ENCODE measurements at places on chromosomes 13 and 19.

GRCh38 chr13:106710266-106710665 lies 142.3 kb upstream of the ARGLU1 start:
- DNase-seq: no peak

DNA sequence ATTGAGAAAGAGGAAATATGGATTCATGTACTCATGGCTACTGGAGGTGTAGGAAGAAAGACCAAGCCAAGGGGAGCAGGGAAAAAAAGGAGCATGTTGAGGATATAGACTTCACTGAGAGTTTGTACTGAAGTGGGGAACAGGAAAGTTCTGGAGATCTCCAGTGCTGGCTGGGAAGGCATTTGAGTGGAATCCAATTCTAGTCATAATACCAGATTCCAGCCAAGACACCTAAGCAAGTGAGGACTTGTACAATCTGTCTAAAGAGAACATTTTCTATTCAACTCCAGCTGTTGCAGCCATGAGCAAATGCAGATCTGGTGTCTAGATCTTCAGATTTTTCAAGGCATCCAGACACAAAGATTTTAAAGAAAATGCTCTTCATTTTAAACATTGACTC lies 412.5 kb downstream of the OXGR1 start:
- no peak for DNase-seq

- no peak for DNase-seq
Observed at GRCh38 chr19:10044390-10044789, 31.1 kb downstream of the RDH8 start.

DNA sequence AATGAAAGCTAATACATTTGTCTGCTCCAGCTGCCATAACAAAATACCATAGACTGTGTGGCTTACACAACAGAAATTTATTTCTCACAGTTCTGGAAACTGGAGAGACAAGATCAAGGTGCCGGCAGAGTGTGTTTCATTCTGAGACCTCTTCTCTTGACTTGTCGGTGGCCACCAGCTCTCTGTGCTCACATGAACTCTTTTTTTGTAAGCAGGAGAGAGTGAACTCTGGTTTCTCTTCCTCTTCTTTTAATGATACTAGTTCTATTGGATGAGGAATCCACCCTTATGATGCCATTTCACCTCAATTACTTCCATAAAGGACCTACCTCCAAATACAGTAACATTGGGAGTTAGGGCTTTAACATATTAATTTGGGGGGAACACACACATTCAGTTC lies 11.7 kb downstream of the KCTD12 start:
- DNase-seq: no peak

DNA sequence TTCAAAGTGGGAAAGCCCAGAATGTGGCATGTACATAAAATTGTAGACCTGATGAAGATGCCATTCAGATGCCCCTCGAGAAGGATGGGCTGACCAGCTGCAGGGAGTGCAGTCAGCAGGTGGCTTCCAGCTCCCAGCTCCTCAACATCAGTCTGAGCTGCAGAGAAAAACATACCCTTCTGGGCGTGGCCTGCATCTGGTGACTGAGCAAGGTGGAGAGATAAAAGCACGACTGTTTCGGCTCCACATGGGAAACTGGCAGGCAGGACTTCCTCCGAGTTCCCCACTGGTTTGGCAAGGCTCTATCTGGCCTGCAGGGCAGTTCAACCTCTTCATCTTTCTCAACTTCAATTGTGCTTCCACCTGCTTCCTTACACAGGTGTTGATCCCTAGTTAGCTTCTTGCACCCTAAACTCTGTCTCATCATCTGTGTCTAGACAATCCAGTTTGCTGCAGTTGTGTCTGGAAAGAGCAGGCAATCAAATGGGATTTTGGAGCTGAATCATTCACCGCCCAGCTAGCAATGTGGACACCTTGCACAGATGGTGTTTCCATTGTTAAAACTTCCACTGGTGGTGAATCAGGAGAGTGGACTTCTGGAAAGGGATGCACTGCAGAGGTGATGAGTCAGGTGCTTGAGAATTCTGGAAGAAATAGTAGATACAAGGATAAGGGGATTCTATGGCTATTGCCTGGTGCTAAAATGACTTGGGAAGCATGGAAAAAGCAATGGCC lies 56.8 kb downstream of the POLR1D start:
- DNase-seq: no peak

DNA sequence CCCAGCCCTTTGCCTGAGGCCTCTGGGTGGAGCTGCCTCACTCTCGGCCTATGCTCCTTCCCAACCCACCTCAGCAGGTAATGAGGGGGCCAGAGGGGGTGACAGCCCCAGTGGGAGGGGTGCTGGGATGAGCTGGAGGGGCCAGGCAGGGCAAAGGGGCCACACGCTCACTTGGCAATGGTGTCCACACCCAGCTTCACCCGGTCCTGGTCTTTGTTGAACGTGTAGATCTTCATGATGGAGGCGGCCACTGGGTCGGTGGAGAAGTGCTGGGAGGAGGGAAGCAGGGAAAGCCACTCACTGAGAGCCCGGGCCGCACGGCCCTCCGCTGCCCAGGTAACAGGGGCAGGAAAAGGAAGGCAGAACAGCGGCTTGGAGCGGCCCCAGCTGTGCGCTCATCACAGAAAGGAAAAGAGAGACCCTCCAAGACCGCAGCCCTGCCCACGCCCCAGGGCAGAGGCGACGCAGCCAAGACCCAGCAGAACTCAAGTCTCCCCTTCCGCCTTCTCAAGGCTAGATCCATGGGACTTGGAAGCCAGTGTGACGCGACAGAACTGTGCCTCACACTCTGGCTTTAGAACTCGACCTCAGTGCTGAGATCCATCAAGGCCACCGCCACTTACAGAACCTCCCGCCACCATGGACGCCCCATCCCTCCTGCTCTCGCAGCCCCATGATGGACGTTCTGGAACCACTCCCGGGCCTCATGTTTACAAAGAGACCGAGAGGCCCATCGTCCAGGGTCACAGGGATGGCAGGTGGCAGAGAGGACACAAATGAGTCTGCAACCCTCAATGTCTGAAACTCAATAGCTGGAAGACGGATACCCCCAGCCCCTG lies 9.2 kb downstream of the UBXN6 start:
- DNase-seq: no peak

- no peak for DNase-seq
Observed at GRCh38 chr19:35908973-35909683, 1.0 kb upstream of the TYROBP start.

All from stimulated activated CD4-positive, alpha-beta T cell treated with anti-CD3 and anti-CD28 coated beads, Interleukin-12 subunit alpha, Interleukin-12 subunit beta, amount 100 ng/mL, for 4 hours (primary cell).